Renal cortical epithelial cell (primary cell): ENCODE measurements at places on chromosomes 6 and 20. TPM values are rescaled to one million over a fixed set of nuclear protein-coding genes. Genes with fewer than 3 reads are reported as not detected.

Gene MRPL14
- total RNA-seq = 44.9 and 167 TPM in 2 replicates

Gene MYH7B
- 0.05 TPM in 1 of 2 replicates, not detected in the other for total RNA-seq

- DNase-seq = peak; percentile 68
These were observed 8.9 kb downstream of the UTRN start for GRCh38 chr6:144294016-144294415.

GRCh38 chr6:14292119-14292518 is 174.5 kb downstream of the CD83 start:
- DNase-seq = peak; percentile 84

GRCh38 chr6:44572346-44572745 is 184.8 kb downstream of the CDC5L start:
- DNase-seq = no peak

DNA sequence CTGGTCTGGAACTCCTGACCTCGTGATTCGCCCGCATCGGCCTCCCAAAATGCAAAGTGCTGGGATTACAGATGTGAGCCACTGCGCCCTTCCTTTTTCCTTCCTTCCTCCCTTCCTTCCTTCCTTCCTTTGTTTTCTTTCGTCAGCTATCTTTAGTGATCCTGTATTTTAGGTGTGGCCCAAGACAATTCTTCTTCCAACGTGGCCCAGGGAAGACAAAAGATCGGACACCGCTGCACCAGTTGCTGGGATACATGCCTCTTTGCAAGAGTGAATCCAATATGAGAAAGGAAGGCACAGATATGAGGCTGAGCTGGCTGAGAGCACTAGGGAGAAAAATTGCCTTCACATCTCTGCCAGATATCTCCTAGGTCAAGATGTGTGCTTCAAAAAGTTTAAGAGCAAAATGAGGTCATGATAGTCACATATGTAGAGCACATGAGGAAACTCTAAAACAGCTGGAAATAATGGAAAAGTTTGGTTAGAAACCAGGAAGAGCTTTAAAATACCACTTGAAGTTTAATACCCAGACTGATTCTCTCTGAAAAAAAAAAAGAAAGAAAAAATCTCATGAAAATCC is 41.8 kb downstream of the OR2B2 start:
- DNase-seq = no peak

Gene OR2H2
- not detected in 2 replicates for total RNA-seq

- DNase-seq = no peak
These were observed 17.8 kb downstream of the NCOA7 start for GRCh38 chr6:125808591-125808990.

Gene SLC22A16
- not detected in 2 replicates for total RNA-seq

- no peak for DNase-seq
These were observed 1.5 kb downstream of the EEF1A2 start for GRCh38 chr20:63497138-63497945.

DNA sequence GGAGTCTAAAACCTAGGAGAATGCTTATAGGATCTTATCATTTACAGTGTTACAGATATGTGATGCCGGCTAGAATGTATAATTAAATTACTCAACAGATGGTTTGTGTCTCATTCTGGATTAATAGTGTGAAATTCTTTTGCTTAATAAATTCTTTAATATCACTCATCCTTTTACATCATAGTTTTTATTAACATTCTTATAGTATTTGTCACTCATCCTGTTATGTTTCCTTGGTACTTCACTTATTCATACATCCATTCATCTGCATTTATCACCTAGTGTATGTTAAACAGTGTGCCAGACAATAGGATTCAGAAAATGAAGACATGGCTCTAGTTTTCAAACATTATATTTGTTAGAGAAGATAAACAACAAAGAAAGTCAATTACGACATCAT is 468.7 kb downstream of the FRK start:
- DNase-seq = no peak

Gene CTAGE9
- total RNA-seq = not detected in 2 replicates

- DNase-seq = peak; percentile 3
These were observed 631.1 kb upstream of the POU3F2 start for GRCh38 chr6:98203170-98203806.

- DNase-seq = no peak
These were observed 2.6 kb downstream of the STK35 start for GRCh38 chr20:2104236-2104635.

DNA sequence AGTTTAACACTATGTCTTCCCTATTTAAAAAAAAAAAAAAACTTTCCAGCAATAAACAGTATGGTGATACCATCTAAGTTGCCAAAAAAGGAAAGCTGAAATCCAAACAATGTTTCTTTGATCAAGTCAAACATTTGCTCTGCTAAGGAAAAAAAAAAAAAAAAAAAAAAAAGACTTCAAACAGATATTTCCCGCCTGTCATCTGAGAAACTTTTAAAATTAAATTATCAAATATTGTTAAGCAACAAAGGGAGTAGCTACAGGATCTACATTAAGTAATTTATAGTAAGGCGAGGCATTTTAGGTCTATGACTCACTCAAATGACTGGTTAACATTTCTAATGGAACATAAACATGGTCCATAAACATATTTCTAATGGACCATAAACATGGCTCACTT is 121.2 kb downstream of the DST start:
- no peak for DNase-seq

DNA sequence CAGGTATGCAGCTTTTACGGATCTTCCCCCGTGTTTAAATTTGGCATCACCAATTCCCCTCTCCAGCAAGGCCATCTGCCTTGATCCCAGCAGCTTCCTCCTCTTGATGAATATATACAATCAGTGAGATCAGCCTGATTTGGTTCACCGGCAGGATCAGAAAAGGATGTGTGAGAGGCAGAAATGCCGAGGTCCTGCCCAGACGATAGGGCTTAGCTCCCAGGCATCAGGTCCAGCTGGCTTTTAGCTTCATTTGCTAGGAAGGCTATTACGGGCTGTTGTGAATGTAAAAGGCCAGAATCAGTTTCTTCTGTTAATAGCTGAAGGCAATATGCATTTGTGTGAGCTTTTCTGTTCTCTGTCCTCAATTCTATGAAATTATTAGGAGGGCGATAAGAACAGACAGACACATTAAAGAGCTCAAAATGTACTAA is 372.8 kb downstream of the BTBD9 start:
- DNase-seq = no peak

Gene OVOL2
- total RNA-seq = 0.15 and 2.1 TPM in 2 replicates

DNA sequence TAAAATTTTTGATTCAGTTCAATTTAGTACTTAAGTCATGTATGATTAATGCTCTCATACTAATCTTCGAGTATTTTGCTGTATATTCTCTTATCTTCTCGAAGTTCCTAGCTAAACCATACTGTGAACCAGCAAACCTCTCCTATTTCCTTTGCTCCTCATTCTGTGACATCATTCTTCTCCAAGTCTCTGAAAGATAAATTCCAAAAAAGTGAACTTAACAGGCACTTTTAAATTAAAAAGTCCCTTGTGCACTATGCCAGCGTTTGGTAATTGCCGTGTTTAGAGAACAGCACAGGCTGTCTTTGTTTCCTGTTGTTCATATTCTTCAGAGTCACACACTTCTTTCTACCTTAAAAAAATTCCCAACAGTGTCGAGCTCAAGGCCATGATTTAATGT is 188.4 kb upstream of the PHACTR1 start:
- DNase-seq = no peak

Gene BHLHE23
- not detected in 2 replicates for total RNA-seq

Gene WFDC5
- total RNA-seq = not detected in 2 replicates

Gene SCUBE3
- 0.15 and 0.17 TPM in 2 replicates for total RNA-seq

DNA sequence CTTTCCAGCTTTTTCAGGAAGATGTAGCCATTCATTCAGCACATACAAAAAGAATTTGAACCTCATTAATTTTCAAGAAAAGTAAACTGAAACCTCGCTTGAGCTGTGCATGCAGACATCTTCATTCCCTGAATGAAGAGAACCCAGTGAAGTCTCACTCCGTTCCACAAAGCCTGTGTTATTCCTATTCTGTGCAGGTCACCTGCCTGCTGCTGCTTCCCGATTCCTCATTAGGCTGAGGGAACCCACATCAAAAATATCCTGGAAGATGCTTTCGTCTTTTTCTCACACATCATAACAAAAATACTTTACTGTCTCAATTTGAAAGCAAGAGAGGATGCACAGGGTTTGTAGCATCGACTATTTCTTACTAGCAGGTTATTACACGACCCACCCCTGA is 40.1 kb downstream of the TRMT6 start:
- no peak for DNase-seq

- no peak for DNase-seq
These were observed 319.7 kb upstream of the MAN1A1 start for GRCh38 chr6:119669221-119669620.

Gene GHRH
- total RNA-seq = not detected in 2 replicates

- DNase-seq = no peak
These were observed 98.4 kb downstream of the PAK5 start for GRCh38 chr20:9740486-9740885.

Gene DLL1
- 0.15 and 2.1 TPM in 2 replicates for total RNA-seq

GRCh38 chr6:3697609-3698008 is 53.9 kb downstream of the PXDC1 start:
- peak; percentile 17 for DNase-seq

- no peak for DNase-seq
These were observed 7.0 kb downstream of the EMILIN3 start for GRCh38 chr20:41359541-41360011.

Gene ZNF831
- total RNA-seq = not detected in 2 replicates
